ENCODE measurements at places on chromosomes 2 and 18.

DNA sequence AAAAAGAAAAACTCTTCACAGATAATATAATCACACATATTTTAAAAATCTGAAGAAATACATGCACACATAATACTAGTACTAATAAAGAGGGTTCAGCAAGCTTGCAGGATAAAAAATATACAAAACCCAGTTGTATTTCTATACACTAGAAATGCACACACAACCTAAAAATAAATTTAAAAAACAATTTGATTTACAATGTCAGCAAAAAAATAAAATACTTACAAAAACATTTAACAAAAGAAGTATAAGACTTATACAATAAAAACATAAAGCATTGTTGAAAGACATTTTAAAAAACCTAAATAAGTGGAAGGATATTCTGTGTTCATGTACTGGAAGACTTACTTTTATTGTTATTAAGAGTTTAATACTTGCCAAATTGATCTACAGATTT is 81.7 kb upstream of the ALK start:
- DNase-seq, result no peak

DNA sequence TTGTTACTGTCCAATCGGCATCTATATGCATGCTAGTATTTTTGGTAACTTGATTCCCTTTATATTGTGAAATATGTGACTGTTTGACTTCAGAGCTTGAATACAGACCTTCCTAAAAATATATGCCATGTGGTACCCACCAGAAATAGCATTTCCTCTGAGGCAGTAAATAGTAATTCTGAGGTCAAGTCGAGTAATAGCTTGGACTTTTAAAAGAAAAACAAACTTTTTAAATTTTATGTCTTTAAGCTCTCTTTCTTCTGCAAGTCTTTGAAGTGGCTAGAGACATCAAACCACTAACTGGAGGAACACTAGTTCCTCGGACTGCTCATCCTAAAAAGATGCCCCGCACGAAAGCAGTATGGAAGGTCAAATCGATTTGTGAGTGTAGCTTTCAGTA is 396.8 kb upstream of the SLC14A2 start:
- DNase-seq, result no peak

- no peak for DNase-seq
Observed at GRCh38 chr2:229798446-229799155, 84.2 kb upstream of the DNER start.

DNA sequence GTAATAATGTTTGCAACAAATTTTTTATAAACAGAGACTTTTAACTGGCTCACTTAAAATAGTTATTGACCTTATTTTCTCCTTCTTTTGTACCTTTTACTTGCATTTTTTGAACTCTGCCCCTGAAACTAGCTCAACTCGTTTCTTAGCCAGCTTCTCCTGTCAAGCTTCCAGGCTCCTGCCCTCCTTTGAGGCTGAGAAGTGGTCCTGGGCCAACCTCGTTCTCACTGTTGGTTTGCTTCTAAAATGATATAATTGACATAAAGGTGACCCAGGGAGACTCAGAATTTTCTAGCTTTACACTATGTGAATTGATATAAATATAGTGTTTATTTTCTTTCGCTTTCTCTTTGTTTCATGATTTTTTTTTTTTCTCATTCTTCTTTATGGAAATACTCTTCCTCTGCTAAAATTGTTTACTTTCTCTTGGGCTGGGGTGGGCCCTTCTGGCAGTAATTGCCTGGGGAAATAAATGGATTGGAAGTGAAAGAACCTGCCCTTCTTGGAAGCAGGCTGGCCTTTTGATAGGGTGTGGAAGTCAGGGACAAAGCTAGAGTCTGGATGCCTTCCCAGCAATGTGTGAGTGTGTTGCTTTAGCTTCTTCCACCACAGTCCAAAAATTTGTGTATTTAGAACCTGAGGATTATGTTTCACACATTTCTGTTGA is 30.7 kb downstream of the GPD2 start:
- DNase-seq, result no peak

DNA sequence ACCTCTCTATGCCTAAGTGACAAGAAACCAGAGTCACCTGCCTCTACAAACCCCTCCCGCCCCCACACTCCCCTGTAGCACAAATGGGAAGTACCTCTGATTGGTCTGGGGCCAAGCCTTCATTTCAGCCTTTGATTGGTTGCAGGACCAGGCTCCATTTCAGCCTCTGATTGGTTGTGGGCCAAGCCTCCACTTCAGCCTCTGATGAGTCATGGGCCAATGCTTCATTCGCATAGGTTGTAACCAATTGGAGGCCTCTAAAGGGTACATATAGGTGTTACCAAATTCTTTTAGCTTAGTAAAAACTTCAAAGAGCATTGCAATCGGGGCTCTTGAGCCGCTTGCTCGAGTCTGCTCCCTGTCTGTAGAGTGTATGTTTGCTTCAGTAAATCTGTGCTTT is 25.0 kb downstream of the CCDC102B start:
- no peak for DNase-seq

DNA sequence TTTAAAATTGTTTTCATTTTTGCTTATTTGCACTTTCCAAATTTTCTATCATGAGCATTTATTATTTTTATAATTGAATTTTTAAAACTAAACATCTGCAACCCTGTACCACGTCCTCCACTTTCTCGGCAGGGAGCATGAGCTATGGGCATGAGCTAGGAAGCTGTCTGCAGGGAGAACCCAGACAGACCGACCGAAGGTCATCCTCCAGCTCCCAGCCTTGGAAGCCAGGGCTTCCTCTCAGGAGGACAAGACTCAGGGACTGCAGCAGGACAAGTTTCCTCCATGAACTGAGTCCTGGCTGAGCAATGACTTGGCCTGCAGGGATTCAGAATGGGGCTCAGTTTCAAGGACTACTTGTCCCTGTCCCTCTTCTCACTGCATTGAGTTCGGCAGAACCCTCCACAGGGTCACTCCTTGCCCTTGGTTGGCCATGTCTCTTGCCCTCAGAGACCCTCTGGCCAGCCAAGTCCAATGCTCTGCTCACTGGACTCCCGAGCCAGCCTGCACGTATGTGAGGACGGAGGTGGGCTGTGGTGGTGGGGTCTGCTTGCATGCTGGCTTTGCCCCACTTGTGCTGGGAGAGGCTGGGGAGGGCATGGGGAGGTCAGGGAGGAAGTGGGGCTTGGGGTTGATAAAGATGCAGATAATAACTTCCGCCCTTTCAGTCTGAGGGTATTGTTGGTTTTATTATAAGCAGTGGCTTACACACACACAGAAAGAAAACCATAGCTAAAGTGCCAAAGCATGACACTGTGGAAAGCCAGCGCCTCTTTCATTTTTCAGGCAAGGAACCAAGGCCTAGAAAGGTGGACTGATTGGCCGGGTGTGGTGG is 6.6 kb downstream of the NMUR1 start:
- no peak for DNase-seq

- DNase-seq, result no peak
Observed at GRCh38 chr18:13688191-13689136, 37.9 kb downstream of the FAM210A start.

- no peak for DNase-seq
Observed at GRCh38 chr2:203072371-203072770, 57.7 kb downstream of the NBEAL1 start.

DNA sequence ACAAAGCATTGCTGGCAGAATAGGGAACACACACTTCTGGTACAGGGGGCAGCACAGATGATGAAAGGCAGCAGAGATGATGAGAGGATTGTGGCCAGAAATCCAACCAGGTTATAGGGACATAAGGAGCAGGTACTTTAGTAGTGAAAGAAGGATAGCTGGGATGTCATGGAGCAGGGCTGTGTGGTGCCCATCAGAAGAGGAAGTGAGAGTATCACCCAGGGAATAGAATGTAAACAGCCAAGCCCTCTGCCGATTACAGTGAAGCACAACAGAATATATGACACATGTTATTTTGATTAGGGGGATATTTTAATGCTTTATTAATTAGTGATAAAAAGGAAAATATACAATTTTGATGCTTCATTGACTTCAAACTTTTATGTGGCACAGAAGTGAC is 883.4 kb upstream of the CDH2 start:
- no peak for DNase-seq

DNA sequence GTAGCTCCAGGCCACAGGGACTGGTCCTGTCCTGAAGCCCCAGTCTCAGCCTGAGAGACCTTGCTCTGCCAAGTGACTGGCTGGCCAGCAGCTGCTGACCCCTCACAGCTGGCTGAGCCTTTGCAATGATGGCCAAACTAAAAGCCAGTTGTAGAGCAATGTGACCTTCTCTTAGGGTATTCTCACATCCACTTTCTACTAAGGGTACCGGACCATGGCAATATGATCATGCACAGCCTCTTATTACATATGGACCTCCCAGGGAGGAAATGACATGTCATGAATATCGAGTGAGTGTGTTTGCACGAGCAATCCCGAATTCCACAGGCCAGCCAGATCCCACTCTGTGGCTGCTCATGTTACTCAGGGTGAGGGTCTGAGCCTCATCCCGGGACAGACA is 213.9 kb downstream of the VAPA start:
- no peak for DNase-seq

DNA sequence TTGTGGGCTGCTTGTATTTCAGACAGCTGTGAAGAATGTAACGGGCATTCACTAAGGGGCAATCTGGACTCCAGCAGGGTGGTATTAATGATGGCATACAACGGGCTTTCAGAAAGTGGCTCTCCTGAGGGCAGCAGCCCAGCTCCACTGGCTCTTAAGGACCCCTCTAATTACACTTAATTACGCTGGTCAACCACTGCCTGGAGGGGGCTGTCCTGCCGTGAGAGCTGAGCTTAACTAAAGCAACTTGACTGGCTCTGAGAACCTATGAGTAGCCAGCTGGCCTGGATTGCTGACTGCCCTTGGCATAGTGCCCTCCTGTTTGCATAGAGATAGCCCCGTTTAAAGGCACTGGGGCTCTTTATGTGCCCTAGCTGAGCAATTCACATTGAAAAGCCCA is 3.8 kb downstream of the LIPG start:
- no peak for DNase-seq

DNA sequence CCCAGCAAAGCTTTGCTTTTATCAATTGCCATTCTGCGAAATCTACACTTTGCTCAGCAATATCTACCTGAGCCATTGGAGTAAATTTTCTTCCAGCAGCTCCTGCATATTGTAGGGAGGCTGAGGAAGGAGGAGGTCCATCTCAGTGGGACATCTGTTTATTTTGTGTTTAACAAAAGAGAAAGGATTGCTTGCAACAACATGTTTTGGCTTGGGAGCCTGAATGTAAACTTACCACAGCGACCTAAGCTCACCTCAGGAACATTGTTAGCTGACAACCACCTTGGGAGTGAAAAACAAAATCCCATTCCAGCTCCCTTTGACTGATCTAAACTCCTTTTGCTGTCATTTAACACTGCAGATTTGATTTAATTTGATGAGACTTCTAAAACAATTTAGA is 356.1 kb downstream of the SS18 start:
- DNase-seq, result no peak

- no peak for DNase-seq
Observed at GRCh38 chr18:23938901-23939341, 75.6 kb upstream of the TTC39C start.

- no peak for DNase-seq
Observed at GRCh38 chr2:229858351-229858750, 63.5 kb downstream of the TRIP12 start.

DNA sequence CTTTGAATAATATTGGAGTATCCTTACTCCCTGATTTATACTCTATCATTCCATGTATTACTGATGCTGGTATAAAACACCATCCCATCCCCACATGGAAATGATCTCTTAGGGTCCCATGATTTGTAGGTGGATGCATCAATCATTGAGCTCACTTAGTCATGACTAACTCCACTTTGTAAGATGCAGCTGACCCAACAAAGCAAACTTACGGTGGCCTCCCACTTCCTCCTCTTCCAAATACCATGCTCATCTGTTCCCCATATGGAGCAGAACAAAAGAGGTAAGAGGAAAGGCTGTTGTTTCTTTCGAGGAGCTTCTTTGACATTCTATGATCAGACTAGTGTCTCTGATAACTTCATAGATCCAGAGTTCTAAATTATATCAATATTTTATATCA is 640.2 kb upstream of the SLC39A10 start:
- DNase-seq, result no peak

DNA sequence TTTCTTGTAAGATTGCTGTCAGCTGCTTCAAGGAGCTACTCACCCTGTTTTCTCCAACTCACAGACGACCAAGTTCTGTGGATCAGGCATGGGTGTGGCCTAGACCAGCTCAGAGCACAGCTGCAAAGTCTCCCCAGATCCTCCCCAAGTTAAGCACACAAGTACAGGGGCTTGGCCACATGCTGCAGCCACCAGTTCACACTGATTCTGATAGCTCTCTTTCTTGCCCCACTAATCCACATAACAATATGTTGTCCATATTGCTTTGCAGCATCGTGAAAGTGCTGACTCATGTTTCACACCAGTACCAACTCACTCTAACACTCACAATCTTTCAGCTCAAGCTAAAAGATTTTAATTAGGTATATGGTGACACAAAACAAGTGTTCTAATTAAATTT is 437.0 kb downstream of the PARD3B start:
- no peak for DNase-seq

DNA sequence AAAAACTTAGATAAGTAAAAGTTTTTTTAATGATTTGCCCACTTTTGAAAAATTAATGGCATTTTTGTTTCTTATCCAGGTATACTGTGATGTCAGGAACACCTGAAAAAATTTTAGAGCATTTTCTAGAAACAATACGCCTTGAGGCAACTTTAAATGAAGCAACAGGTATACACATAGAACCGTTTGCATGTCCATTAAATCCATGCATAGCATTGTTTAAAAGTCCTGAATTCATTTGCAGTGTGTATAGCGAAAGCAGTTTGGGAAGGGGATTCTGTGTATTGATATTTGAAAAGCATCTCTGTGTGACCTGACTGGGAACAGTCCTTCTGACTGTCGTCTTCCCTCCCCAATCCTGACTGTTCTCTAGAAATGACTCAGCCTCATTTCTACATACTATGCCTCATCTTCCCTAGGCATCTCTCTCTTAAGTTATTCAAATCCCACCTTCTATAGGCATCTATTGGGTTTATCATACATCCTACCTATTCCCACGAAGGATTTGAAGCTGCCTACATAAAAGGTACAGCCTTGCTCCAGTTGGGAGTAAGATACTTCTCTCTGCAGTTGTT is 79.2 kb upstream of the MAP3K20 start:
- DNase-seq, result no peak

DNA sequence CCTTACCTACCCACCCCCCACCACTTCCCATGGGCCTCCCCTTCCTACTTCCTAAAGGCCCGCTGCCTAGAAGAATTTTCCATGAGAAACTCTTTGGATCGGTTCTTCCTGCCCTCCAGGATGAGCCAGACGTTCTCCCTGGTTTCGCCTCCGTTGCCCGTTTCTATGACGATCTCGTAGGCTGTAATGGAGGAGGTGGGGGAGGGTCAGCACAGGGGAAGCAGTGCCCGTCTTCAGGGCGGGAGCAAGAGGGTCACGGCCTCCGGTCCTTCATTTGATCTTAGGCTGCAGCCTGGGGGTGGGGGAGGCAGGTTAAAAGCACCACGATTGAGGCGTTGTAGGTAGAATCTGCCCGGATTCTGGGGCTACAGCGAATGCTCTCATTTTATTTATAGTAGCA is 172.0 kb downstream of the LOXHD1 start:
- DNase-seq, result no peak

DNA sequence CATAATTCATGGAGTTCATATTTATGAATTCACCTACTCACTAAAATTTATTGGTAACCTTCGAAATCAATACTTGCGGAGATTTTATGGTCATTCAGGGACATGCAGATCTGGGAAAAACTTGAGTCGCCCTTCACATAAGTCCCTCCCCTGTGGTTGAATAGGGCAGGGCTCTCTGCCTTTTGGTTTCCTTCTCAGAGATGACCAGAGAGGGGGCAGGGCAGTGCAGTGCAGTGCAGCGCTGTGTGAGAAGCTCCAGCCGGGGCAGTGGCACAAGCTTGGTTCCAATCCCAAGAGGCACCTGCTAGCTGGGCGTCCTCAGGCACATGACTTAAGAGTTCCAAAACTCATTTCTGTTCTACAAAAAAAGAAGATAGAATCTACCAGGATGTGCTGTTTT is 274.4 kb upstream of the RAB6C start:
- DNase-seq, result no peak

All from stimulated activated CD4-positive, alpha-beta T cell treated with anti-CD3 and anti-CD28 coated beads, Interleukin-2, amount 100 ng/mL, for 24 hours (primary cell).